T-cell (primary cell): ENCODE measurements at places on chromosomes 2 and 18.

GRCh38 chr2:135607561-135607960, 76.3 kb downstream of the R3HDM1 start:
- no peak for DNase-seq

GRCh38 chr2:153912798-153913396, 41.2 kb downstream of the GALNT13 start:
- DNase-seq: no peak

DNA sequence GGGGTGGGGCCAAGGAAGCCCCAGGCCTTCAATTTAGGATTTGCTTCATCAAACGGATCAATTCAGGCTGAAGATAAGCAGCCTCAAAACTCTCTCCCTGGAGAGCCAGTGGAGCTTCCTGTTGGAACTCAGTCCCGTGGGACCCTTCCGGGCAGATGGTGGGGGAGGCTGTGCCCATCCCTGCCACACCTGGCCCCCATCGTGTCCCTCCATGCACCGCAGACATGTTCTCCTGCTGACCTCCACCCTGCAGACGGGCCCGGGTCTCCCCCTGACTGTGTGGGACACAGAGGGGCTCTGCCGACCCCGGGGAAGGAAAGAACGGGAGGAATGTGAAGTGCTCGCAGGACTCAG, 144.2 kb downstream of the TPO start:
- DNase-seq: no peak

DNA sequence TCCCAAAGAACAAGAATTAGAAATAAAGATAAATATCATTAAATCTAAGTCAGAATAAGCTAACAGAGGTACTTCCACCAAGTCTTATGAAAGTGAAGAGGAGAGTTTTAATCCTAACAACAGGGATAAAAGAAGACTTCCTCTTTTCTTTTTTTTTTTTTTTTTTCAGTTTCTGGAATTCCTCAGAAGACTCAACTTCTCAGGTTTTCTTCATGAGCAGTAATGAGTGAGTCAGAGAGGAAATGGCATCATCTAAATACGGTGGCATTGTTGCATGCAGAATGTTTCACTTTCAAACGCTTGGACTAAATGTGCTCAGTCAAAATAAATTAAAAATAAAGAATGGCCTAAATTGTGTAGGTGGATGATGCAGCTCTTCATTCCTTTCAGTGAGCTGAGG, 45.6 kb upstream of the ARHGAP15 start:
- DNase-seq: no peak

DNA sequence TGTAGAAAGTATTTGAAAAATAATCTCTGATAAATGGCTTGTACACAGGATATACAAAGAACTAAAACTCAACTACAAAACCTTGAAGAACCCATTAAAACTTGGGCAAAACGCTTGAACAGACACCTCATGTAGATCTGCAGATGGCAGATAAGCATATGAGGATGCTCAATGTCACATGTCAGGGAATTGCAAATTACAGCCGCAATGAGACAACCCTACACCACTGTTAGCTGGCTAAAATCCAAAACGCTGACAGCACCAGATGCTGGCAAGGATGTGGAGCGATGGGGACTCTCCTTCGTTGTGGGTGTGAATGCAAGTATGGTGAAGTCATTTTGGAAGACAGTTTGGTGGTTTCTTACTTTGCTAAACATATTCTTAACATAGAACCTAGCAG, 53.7 kb downstream of the SNTG2 start:
- no peak for DNase-seq

DNA sequence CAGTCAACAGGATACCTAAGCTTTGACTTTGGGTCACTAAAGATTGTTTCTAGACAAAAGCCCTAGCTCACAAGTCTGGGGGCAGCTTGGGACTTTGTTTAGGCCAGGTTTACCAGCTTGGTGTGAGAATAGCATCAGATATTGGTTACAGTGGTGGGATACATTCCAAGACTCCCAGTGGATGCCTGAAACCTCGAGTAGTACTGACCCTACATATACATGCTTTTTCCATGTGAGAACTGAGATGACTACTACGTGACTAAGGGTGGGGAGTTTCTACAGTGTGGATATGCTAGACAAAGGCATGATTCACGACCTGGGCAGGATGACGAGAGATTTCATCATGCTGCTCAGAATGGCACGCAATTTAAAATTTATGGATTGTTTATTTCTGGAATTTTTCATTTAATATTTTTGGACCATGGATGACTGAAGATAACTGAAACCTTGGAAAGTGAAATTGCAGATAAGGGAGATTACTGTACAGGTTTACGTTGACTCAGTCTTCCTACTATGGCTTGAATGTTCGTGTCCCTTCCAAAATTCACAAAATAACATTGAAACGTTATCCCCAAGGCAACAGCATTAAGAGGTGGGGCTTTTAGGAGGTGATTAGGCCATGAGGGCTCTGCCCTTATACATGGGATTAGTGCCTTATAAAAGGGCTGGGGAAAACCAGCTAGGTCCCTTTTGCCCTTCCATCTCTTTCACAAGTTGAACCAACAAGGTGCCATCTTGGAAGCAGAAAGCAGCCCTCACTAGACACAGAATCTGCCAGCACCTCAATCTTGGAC, 50.2 kb upstream of the CTAGE1 start:
- no peak for DNase-seq

DNA sequence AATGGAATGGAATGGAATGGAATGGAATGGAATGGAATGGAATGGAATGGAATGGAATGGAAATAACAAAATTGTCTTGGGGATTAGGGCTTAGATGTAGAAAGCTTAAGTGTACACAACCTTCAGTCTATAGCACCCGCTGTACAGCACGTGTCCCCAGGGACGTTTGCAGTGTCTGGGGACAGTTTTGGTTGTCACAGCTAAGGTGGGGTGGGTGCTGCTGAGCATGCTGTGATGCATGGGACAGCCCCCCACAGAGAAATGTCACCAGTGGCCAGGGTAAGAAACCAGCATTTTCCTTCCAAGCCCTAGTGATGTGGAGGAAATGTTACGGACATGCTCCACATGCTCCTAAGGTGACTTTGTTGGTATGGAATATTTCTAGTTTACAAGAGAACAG, 70.8 kb downstream of the SH3RF3 start:
- DNase-seq: no peak

GRCh38 chr2:42386682-42387081, 25.7 kb upstream of the COX7A2L start:
- no peak for DNase-seq

- DNase-seq: no peak
Measured at GRCh38 chr2:126241001-126241400, 415.0 kb upstream of the GYPC start.

DNA sequence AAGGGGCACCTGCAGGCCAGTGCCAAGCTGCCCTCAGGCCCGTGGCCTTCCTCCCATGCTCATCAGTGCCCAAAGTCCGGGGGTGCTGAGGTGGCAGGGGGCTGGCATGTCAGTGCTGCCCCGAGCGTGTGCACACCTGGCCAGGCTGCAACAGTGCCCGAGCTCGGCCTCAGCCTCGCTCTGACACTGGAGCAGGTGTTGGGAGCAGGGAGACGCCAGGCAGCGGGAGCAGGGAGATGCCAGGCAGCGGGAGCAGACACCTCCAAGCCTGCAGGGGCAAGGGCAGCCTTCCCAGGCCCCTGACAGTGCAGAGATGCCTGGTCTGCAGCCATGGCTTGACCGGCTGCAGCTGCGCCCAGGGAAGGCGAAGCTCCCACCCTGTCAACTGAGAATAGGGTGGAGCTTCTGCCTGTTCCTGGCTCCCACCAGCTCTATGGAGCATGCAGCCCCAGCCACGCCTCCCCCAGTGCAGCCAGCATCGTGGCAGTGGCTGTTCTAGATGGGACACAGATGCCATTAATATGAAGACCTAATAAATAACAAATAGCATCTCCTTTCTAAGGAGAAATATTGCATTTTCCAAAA, 82.4 kb downstream of the DTNB start:
- DNase-seq: no peak

DNA sequence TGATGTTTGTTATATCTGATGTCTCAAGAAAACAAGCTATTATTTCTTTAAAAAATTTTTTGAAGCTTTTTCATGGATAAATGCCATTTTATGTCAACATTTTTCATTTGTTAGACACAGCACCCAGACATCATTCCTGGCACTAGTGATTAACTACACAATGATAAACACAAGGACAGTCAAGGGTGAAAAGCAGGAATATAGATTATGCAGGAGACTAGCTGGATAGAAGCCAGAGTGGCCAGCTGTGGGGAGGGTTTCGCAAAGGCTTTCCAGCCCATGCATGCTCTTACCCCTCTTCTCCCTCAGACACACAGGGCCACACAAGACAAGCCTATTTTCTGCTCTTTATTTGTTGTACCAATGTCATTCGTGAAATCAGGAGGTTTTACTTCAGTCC, 127.1 kb upstream of the TTC39C start:
- no peak for DNase-seq

DNA sequence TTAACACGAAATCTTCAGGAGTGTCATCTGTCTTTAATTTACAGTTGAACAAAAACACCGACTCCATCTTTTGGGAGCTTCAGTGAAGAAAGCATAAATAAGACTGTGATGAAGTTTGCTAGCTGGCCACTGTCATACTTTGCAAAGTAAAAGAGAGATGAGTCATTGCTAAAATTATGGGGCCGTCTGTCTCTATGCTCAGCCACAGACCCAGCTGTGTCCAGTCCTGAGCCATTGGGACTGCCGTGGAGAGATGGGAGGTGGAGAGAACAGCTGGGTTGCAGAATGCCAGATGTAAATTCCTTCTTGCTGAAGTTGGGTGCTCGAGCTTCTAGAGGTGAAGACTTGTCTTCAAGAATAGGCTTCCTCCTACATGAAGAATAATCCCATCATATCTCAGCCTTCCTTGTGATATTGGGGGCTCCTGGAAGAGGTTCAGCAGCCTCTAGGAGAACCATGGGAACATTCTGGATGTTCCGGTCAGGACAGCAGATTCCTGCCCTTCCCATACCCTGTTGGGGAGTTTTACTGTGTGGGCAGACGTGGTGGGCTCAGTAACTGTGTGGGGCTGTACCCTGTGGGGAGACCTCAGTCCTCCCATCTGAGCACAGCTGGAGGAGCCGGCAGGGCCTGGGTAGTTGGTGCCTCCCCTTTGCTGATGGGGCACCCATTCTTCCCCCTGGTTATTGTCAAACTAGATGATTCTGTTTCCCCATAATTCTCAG, 71.1 kb downstream of the LDLRAD4 start:
- DNase-seq: no peak

- no peak for DNase-seq
Measured at GRCh38 chr2:118633371-118634018, 214.0 kb downstream of the EN1 start.

GRCh38 chr18:32036506-32037180, 18.0 kb downstream of the RNF125 start:
- no peak for DNase-seq

GRCh38 chr2:18925296-18925695, 335.9 kb upstream of the NT5C1B start:
- no peak for DNase-seq

- no peak for DNase-seq
Measured at GRCh38 chr18:9290156-9290555, 44.4 kb upstream of the TWSG1 start.

- no peak for DNase-seq
Measured at GRCh38 chr2:63765117-63765516, 76.6 kb upstream of the UGP2 start.

GRCh38 chr2:239255218-239255617, 145.6 kb downstream of the HDAC4 start:
- DNase-seq: no peak

DNA sequence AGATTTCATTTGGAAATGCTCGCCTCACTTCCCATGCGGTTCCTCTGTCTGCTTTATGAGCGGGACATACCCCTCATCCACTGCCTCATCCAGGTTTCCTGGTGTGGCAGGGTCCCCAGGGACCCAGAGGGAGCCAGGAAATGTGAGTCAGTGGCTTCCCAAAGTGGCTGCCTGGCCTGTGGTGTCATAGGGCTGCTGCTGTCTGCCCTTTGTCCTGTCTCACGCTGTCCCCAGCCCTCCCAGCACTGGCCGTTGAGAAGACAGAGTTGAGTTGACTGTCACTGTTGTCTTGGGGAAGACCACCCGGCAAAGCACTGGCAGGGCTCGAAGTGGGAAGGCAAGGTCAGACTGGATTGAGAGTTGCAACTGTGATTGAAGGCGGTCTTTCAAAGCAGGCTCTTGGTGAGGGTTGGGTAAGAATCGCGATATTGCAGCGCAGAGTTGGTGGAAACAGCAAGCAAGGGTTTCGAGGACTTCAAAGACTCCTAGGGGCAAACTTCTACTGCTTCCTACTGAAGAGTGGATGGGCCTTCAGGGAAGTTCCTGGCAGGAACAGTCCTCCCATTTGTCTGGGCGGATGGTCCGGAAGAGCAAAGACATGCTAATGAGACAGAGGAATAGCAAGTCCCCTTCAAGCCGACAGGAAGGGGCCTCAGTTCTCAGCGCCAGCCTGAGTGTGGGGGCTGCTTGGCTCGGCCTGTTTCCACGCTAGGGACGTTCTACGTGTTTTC, 33.9 kb downstream of the RAB31 start:
- no peak for DNase-seq

DNA sequence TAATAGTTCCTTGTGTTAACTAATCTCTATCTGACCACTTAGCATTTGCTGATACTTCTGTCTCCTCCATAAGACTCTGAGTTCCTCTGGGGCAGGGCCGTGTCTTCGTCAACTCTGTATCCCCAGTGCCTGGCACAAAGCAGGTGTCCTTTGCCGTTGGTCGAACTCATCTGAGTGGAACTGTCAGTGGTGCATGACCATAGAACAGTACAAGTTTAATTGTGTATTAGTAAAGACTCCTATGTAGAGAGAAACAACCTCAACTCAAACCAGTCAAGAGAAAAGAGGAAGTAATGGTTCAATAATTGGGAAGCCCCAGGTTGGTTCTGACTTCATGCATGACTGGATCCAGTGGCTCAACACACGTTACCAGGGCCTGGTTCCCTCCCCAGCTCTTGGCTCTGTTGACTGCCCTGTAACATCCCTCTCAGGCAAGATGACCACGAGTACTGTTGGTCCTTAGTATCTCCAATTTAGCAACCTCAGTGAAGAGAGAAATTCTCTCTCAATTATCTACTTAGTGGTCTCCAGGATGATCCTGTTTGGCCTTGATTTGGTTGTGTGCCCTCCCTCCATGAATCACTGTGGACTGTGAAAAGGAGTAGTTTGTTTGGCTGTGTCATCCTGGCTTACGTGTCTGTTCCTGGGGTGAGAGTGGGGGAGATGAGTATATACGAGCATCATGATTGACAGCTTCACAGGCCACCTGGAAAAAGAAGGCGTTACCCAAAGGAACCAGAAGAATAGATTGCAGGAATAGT, 58.5 kb upstream of the MSH6 start:
- no peak for DNase-seq

GRCh38 chr2:42941633-42942176, 149.3 kb upstream of the HAAO start:
- no peak for DNase-seq

DNA sequence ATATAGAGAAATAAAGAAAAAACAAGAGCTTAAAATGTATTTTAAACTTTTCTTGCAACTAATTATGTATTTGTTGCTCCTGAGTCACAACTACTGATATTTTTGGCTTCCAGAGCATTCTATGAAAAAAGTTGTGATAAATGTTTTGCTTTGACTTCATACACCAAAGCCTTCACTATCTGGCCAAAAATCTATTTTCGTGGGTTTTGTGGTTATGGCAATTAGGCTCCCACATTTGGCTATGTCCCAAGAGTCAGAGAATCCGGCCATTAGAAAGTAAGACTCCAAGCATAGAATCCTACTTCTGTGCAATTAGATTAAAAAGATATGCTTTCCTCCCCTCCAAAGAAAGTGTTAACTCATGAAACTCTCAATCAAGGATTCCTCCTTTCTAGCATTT, 1456.1 kb upstream of the ACVR2A start:
- no peak for DNase-seq

GRCh38 chr2:172109988-172110811, 7.5 kb upstream of the DLX2 start:
- no peak for DNase-seq
